ENCODE measurements at places on chromosomes 12 and 14. TPM values are rescaled to one million over a fixed set of nuclear protein-coding genes. Genes with fewer than 3 reads are reported as not detected.

The CISTR gene
- not detected for total RNA-seq

DNA sequence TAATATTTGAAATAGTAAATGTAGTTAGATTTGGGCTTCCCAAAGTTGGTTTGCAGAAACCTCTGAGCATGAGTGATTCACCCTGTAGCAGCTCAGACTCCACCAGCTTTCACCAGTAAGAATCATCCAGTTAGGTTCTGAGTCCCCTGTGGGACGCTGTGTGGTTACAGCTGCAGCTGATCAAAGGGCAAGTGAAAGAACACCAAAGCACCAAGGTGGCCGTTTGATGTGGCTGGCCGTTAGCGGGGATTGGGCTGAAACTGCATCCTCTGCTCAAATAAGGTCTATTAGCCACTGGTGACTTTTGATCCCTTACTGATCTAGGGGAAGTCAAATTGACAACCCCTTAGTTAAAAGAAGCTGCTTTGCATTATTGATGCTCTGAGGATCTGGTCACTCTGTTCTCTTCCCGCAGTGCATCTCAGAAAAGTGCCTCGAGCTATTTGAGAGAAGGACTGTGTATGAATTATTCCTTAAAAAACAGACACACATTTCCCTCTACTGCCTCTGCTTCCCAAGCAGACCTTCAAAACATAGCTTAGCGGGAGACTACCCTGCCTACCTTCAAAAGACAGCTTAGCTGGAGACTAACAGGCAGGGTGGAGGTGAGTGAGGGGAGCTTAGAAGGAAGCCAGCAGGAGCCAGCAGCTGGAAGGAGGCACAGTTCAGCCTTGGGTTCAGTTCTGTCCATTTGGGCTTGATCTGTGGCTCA, 3.7 kb downstream of the ABHD12B start:
- no peak for DNase-seq

- DNase-seq = peak; percentile 84
These were observed 8.6 kb downstream of the SETD1B start for GRCh38 chr12:121812320-121812871.

- DNase-seq = no peak
These were observed 14.8 kb upstream of the OR6J1 start for GRCh38 chr14:22658946-22659345.

DNA sequence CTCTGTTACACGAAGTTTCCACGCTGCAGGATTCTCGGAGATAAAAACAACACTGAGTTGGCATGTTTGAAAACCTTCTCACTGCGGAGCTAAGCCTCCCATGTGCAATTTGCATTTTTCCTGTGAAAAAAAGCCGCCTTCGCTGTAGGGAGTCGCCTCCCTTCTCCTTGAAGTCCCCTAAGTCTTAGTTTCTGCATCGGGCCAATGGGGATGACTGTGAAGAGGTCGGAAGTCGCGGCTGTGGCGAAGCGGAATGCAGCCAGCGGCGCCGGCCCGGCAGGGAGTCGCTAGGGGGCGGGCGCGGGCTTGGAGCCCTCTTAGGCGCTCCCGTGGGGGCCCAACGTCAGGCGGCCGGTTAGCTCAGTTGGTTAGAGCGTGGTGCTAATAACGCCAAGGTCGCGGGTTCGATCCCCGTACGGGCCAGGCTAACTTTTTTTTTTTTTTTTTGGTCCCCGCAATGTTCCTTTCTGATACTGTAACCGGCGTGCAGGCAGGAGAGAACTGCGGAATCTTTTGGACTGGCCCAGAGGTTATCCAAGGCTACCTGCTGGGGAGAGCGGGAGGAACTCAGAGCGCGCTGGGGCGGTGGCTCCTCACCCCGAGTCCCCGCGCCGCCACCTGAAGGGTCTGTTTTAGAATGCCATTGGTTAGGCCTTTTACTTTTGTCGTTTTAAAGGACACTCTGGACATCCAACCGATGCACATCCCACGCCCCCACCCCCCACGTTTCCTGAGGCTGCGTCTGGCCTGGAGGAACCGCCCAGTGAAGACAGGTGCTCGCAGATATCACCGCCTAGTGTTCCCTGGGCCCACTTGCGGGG, 2.6 kb upstream of the ZNF839 start:
- peak; percentile 95 for DNase-seq

The PGF gene
- 2.3 TPM for total RNA-seq

DNA sequence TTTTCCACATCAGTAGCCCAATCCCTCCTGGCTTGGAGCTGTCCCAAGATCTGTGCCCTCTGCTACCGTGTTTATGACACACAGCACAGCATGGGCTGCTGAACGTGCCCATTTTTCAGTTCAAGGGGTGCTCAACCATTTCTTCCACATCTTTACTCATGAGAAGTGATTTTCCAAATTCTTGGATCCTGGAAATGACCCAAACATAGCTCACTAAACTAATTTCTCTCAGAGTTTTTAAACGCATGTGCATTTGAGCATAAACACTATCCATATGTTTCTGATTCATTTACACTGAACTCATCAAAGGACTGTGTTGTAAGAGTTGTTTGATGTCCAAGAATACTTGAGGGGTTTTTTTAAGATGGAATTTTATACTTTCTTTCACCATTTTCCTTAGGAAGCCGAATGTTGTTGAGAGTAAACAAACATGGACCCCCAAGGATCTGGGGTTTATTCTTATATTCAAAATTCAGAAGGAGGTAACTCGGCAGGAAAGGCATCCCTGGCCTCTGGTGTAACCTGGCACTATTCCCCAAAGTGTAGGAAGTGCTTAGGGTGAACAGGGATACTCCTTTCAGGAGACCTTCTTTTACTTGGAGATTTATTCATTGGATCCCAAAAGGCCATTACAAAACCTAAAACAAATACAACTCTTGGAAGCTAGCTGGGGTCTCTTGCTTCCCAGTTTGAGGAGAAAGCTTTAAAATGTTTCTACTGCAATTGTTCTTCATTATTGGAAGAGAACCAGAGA, 215.0 kb downstream of the BMP4 start:
- no peak for DNase-seq

GRCh38 chr12:119208626-119209061, 29.9 kb downstream of the HSPB8 start:
- DNase-seq = peak; percentile 12

DNA sequence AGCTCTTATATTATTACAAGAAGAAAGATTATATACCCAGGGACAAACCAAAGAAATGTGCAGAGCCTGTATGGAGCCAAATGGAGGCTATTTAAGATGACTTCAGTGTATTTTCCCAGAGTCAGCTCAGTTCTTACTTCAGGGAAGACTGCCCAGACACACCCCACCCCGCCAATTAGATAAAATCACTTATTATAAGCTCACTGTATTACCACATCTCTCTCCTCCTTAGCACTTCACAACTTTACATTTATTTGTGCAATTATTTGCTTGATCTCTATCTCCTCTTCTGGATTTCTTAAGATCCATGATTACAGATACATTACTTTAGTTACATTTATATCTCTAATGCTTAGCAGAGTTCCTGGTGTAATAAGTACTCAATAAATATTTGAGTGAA, 24.7 kb upstream of the WDR89 start:
- no peak for DNase-seq

The PLA2G1B gene
- 6,971 TPM for total RNA-seq

GRCh38 chr12:57341275-57341990, 89.4 kb downstream of the R3HDM2 start:
- DNase-seq = no peak

GRCh38 chr14:73241481-73242165, 4.3 kb downstream of the PAPLN start:
- DNase-seq = no peak

- DNase-seq = no peak
These were observed 19.3 kb upstream of the ST8SIA1 start for GRCh38 chr12:22353615-22354325.

The TBX5 gene
- not detected for total RNA-seq

The NOVA1 gene
- total RNA-seq = 0.78 TPM

The SLC2A14 gene
- 3.6 TPM for total RNA-seq

DNA sequence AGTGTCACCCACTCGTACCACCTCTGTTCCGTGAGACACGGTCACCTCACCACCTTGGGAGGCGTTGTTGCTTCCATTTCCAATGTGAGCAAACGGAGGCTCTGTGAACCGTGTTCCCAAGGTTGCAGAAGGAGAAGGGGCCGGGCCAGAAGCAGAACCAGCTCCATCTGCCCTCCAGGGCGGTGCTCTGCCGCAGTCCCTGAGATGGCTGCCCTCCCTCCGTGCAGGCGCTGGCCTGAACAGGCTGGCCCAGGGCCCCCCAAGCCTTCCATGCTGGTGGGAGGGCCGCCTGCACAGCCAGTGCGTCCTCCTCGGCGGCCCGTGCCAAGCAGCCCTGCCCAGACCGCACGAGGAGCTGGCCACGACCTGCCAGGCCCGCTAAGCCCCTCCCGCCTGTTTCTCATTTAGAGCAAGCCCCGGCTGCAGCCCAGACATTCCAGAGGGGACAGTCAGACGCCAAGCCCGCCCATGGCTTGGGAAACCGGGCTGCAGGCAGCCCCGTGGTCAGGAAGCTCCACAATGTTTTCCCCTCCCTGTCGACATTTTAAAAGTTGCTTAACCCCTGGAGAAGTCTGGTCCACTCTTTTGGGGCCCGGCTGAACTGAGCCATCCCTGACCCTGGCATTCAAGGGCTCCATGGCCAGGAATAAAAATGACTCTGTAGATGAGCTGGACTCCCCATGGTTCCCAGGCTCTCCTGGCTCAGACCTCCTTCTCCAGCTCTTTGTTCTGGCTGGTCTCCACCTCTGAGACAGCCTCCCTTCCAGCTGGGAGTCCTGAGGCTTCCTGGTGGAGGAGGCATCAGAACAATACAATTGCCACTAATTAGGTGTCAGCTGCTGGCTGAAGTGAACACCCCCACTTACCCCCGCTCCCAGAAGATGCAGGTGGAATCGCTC, 236.0 kb downstream of the BCL11B start:
- peak; percentile 66 for DNase-seq
